GM23248 (cell line): ENCODE measurements at places on chromosomes 2 and 18. TPM values are rescaled to one million over a fixed set of nuclear protein-coding genes. Genes with fewer than 3 reads are reported as not detected.

The RGPD3 gene
- total RNA-seq = 0.13 and 0.43 TPM in 2 replicates

The ZDBF2 gene
- total RNA-seq = 9.1 and 10.2 TPM in 2 replicates

The POMC gene
- 2.5 and 5.8 TPM in 2 replicates for total RNA-seq

The SNTG2 gene
- not detected in 2 replicates for total RNA-seq

The FAM210A gene
- 13.5 and 14.2 TPM in 2 replicates for total RNA-seq

The MATN3 gene
- 0.25 and 0.54 TPM in 2 replicates for total RNA-seq
